ENCODE measurements at places on chromosomes 13 and 19.

GRCh38 chr13:68345963-68346531 is 1115.9 kb upstream of the PCDH9 start:
- DNase-seq, result no peak

- DNase-seq, result no peak
Observed at GRCh38 chr13:113410472-113411201, 42.7 kb downstream of the ADPRHL1 start.

- DNase-seq, result peak; percentile 62
Observed at GRCh38 chr19:48085904-48086864, 24.4 kb downstream of the PLA2G4C start.

DNA sequence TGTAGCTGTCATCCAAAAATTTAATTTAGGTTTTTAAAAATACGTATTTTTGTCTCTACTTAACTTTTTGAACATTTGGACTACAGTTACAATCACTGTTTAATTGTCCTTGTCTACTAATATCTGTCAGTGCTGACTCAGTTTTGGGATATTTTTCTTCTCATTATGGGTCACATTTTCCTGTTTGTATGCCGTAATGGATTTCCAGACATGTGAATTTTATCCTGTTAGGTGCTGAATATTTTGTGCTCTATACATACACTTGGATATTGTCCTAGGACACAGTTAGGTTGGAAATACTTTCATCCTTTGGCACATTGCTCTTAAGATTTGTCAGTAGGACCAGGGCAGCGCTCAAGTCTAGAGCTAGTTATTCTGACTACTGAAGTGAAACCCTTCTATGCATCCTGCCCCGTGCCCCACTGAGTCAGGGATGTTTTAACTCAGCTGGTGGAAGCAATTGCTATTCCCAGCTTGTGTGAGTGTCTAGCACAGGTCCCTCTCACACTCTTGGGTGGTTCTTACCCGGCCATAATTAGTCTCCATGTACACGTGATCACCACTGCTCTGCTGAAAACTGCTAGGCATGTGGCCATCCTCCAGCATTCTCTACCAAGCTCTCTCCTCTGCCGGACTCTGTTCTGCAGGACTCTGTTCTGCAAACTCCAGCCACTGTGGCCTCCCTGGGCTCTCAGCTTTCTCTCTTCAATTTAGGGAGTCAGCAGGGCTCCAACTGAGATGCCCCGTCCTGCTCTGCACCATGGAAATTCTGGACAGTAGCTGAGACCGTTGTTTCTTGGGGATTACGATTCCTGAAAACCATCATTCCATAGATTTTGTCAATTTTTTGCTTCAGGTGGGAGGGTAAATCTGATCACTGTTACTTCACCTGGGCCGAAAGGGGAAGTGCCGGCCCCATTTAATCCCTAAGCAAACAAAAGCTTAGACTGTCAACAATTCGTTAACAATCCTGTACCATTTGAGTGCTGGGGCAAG is 11.1 kb downstream of the PROZ start:
- no peak for DNase-seq

- DNase-seq, result peak; percentile 94
Observed at GRCh38 chr19:12647490-12648071, 19.0 kb downstream of the MAN2B1 start.

DNA sequence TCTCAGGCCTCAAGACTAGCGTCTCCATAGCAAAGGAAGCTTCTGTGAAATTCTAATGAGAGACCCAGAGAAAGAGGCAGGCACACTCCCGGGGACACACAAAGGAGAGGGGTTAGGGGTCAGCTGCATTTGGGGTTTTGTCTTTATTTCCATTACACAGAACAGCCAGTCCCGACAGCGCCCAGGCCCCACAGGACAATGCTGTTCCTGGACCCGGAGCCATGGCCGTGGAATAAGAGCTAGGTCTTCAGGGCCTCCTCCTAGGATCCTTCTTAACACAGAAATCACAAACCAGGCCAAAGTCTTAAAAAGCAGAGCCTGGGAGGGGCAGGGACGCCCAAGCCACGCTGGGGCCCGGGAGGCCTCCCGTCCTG is 22.8 kb downstream of the KCTD15 start:
- DNase-seq, result no peak

GRCh38 chr19:7149956-7150705 is 80.6 kb downstream of the ZNF557 start:
- peak; percentile 54 for DNase-seq

DNA sequence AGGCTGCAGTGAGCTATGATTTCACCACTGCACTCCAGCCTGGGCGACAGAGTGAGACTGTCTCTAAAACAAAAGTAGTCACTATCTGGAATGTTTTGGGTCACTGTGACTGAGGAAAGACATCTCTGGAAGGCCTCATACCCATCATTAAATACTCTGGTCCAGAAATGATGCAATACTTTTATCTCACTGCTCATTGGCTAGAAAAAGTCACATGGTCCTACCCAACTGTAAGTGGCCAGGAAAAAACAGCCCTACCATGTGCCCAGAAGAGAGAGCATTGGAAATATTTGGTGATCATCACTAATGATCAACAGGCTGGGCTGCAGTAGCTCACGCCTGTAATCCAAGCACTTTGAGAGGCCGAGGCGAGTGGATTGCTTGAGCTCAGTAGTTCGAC is 29.8 kb downstream of the PNPLA6 start:
- DNase-seq, result no peak

DNA sequence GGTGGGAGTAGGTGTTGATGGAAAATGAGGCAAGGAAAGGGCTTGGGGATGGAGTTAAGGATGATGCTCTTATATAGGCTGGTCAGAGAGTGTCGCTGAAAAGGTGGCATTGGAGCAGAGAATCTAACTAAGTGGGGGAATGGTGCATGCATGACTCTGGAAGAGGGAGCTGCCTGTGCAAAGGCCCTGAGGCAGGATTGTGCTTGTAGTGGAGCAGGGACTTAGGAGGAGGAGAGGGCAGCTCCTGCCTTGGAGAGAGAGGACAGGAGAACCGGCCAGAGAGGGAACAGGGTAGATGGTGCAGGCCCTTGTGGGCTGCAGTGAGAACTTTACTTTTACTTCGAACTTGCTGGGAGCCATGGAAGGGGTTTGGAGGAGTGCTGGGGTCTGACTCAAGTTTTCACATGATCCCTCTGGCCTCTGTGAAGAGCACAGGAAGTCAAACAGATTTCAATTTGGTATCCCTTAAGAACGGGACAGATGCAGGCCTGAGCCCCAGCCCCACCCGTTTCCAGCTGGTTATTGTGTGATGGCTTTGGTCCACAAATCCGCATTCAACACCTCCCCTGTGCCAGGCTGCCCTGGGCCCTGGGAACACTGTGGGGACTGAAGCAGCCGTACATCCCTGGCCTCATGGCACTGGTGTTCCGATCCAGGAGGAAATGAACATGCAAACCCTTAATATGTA is 7.0 kb downstream of the AP2A1 start:
- no peak for DNase-seq

DNA sequence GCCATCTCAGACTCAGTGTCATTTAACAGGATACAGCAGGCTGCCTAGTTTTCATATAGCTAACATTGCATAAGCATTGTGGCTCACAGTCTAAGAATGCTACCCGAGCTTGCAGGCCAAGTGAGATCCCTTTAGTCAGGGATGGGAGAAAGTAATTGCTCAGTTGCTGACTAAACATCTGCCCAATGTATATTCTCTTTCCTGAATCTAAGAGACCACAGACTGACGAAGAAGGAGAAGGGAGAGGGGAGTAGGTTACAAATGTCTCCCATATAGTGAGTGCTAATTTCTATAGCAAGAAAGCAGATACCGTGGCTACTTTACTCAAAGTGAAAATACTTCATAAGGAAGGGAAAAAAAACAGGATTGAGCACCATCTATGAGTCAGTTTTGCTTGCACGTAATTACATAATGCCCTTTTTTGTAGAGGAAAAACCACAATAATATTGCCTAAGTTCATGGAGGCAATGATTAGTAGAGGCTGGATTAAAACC is 453.9 kb downstream of the COG6 start:
- DNase-seq, result no peak

DNA sequence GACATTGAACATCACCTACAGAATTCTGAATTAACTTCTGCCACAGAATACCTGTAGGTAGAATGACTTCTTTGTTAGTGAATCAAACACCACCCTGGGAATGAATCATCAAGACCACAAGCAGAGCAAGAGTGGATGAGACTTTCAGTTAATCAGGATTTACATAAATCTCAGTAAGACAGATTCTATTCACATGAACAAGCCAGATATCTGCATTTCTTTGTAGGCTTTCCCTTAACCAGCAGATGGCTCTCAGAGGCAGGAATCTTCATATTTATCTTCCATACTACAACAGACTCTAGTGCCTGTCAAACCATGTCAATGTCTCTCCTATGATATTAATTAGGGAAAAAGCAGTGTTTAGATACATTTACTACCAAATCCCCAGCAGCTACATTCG is 412.1 kb downstream of the KLF12 start:
- no peak for DNase-seq

- DNase-seq, result peak; percentile 97
Observed at GRCh38 chr19:11535792-11536595, 2.7 kb upstream of the CNN1 start.

GRCh38 chr13:96018135-96018534 is 35.1 kb downstream of the UGGT2 start:
- DNase-seq, result no peak

- DNase-seq, result no peak
Observed at GRCh38 chr13:24659239-24659638, 21.0 kb upstream of the ATP12A start.

- DNase-seq, result no peak
Observed at GRCh38 chr19:2492870-2493269, 16.9 kb downstream of the GADD45B start.

DNA sequence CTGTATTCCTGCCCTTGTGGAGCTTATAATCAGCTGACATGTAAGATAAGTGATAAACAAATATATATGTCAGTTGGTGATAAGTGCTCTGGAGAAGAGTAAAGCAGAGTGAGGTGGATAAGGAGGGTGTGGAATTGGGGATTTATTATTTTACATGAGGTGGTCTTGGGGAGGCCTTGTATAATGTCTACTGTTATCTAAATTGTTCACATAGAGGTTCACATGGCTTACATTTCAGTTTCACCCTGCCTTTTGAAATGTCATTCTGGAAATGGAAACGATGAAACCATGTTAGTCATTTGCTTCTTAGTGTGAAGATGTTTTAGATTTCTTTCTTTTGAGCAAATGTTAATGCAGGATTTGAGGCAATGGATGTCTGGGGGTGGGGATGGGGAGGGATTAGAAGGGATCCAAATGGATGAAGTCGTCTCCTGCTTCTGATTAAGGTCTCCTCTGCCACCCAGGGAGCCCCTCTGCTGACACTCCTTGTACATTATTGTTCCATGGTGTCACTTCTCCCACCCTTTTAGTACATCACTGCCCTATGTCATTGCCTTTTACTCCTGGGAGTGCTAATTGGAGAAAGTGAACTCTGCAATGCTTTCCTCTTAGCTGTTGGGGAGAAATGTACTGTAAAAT is 14.0 kb downstream of the B3GLCT start:
- no peak for DNase-seq
